Stimulated activated CD4-positive, alpha-beta T cell treated with anti-CD3 and anti-CD28 coated beads, Interleukin-4, amount 100 ng/mL, for 1 hour (primary cell): ENCODE measurements at places on chromosomes 2 and 18.
A peak's percentile ranks its signal among the peaks of the same experiment; 100 is the strongest.

GRCh38 chr18:44901283-44901682 is 220.6 kb downstream of the SETBP1 start:
- DNase-seq = no peak

GRCh38 chr2:134919341-134920210 is 954 bp downstream of the CCNT2 start:
- peak; percentile 60 for DNase-seq

DNA sequence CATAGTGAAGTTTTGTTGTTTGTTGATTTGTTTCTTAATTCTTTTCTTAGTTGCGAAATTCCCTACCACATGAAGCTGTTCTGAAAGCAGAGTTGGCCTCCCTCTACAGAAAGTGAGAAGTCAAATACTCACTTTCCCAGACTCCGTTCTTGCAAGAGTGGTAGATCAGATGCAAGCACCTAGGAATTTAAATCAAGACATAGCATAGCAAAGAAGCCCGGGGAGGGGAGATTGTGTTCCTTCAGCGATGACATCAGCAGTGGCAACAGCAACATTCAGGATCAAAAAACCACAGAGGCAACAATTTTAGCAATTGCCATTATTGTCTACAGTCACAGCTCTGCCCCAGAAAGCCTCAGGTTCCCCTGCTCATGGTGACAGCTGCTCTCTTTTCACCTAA is 580.0 kb downstream of the RNF144A start:
- DNase-seq = no peak

DNA sequence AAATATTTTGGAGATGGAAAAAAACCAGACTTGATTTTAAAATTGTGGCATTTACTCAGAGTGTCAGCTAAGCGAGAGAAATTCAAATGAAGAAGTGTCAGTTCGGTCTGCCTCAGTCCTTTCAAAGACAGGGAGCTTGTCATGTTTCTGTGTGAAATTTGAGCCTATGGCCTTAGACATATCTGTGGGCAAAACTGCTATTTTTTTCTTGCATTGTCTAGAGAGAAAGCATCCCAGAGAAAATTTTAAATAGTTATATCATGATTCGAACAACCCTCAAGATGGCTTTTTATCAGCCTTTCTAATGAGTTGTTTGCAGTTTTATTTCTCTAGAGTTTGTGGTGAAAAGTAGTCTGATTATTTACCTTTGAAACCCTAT is 50.2 kb upstream of the KCNE4 start:
- no peak for DNase-seq

- DNase-seq = no peak
Measured at GRCh38 chr2:127231130-127231865, 11.2 kb upstream of the CYP27C1 start.

DNA sequence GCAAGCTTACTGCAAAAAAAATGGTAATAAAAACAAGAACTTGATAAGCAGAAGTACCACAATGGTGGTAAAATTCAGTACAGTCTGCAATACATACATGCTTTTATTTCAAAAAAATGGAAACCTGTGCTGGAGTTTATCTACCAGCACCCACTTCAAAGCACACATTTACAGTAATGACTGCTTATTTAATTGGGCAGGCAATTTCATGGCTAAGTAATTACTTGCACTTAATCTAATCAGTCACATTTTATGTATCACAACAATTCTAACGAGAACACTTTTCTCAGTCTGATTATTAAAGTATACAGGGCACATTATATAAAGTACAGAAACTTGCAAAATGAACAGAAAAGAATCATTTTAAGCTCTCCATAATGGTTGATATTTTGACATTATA is 5.2 kb downstream of the APCDD1 start:
- DNase-seq = no peak

- no peak for DNase-seq
Measured at GRCh38 chr2:235049719-235050118, 97.9 kb downstream of the SH3BP4 start.

GRCh38 chr2:124424074-124424473 is 399.0 kb downstream of the CNTNAP5 start:
- DNase-seq = no peak

DNA sequence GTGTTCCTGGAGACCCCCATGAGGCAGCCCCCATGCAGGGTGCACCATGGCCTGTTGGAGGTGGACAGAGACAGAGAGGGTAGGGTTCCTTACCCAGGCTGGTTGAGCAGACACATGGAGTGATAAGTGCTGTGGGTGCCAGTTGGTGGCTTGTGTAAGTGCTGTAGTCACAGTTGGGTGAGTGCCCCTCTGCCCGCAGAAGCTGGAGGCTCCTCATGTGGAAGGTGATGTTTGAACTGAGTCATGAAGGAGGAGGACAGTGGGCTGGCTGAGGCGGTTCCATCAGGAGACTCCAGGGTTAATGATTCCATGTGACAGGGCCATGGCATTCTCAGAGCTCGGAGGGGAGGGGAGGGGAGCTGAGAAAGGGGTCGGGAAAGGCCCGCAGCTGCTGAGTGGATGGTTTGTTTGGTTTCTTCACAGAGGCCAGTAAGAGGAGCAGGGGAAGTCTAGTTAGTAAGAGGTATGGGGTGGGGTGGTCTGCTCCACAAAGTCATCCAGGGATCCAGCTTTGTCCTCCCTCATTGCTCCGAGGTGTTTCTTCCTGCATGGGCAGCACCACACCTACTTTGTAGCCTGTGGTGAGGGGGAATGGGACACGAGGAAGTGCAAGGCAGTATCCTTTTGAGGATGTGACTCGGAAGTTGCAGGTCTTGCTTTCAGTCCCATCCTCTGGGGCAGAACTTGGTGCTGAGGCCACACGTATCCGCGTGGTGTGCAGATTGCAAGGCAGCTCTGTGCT is 13.6 kb downstream of the IMPA2 start:
- no peak for DNase-seq

- DNase-seq = no peak
Measured at GRCh38 chr2:74555610-74556103, 1.1 kb downstream of the DOK1 start.

DNA sequence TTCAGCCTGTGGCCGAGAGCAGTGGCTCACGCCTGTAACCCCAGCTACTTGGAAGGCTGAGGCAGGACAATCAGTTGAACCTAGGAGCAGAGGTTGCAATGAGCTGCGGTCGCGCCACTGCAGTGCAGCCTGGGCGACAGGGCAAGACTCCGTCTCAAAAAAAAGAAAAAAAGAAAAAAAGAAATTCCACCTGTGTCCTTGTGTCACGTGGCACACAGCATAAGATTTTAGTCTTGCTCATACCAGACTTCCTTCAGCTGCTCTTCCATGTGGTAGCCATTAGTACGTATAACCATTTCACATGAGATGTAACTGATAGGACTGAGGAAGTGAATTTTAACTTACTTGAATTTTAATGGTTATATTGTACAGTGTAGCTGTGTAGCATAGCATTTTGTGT is 4.0 kb downstream of the NOP58 start:
- no peak for DNase-seq

DNA sequence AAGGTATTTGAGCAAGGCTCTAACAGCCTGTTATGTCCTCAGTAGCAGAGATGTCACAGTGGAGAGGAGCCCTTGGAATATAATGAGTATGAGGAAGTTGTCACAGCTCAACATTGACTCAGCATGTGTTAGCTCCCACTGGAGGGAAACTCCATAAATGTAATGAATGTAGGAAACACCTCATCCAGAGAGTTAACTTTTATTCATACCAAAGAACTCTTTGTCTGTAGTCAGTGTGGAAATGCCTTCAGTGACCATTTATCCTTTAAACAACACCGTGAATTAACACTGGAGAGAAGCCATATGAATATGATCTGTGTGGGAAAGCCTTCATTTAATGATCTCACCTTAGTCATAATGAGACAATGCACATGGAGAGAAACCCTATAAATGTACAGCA is 59.7 kb downstream of the CYP1B1 start:
- no peak for DNase-seq

DNA sequence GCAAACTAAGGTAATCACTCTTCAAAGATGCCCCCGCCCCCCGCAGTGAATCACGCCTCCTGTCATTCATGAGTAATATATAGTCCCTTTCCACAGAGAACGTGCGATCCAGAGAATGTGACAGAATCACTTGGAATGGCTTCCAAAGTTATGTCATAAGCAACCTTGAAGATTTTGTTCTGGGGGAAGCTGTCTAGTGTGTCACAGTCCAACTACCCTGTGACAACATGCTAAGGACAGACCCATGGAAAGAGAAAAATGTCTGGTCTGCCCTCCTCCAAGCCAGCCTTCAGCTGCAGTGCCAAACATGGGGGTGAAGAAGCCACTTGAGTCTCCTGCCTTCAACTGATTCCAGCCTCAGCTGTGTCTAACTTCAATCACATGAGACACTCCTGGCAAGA is 259.1 kb downstream of the SS18 start:
- no peak for DNase-seq

DNA sequence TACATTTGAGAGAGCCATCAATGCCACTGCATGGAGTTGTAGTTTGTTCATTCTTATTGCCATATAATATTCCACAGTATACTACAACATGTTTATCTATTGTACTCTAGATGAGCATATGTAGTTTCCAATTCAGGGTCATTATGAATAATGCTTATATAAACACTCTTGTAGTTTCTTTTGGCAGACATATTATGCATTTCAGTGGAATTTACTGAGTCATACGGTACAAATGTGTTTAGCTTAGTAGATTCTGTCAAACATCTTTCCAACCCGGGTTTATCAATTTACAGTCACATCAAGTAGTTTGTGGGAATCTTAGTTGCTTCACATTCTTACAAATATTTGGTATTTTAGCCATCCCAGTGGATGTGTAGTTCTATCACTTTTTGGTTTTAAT is 161.1 kb downstream of the KCNH7 start:
- no peak for DNase-seq

DNA sequence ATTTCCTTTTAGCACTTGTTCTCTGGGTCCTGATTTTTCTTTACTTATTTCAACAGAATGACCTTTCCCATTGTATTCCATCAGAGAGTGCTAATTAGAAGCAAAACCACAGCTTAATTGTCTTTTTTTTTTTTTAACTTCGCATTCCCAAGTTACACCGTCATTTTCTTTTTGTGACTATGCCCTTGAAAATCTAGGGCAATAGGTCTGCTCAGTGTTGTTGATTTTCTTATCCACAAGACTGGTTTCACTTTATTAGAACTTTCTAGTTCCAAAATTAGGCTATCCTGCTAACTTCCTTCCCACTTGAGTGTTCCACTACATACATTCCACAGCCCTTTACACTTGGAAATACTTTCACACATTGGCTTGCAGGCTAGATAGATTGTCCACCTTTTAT is 18.7 kb upstream of the ADAM17 start:
- no peak for DNase-seq

DNA sequence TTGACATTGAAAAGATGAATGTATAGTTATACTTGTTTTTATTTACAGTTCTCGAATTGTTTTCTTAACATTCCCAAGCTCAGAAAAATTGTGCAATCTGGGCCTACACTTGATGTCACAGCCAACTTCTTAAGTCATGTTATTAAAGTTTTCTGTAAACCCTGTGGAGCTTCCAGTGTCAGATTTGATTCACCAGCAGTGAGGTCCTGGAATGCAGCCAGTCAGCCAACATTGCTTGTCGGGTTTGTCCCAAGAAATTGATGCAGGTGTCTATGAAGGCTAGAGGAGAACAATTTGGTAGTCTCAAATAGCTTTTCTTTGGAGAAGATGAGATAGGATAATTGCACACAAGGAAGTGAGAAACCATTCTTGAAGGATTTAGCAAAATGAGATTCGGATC is 732.2 kb downstream of the DPP10 start:
- DNase-seq = no peak

DNA sequence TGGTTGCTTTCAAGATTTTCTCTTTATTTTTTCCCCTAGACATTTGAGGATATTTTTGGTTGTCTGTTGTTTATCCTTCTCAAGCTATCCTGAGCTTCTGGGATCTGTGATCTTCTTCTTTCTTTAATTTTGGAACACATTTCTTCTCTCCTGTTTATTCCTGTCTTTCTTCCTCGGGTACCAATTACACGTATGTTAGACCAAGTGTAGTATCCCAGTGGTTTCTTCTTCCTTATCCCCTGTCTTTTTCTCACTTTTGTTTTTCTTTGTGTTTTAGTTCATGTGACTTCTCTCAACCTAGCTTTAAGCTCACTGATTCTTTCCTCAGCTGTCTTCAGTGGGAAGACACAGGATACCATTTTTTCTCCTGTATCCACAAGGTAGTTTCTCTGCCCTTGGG is 120.0 kb downstream of the GALR1 start:
- DNase-seq = no peak

GRCh38 chr2:68434981-68435380 is 32.1 kb downstream of the FBXO48 start:
- DNase-seq = no peak

DNA sequence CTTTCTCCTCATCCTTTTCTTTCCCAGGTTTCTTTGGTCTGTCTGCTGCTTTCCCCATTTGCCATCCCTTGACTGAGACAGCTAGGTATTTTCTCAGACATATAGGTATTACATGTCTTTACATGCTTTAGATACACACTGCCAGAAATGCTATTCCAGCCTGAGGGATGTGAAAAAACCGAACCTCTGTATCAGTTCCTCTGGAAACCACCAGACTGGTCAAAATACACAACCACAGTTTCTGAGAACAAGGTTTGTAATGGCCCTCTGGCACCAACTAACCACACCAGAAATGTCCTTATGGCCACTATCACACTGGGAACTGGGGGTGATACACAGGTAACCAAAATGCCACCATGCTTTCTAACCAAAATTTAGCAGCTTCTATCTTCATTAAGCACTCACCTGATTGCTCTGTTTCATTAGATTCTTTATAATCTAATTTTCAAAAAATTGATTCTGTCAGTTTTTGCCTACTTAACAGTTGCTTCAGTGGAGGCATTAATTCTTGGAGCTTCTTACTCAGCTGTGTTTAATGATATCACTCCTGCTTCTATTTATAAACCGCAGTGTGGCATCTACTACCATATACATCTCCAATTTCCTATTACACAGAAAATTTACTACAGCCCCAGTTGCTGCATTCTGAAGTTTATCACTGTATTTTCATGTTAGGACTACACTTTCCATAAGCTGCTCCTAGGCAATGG is 243.5 kb downstream of the WDPCP start:
- no peak for DNase-seq

- peak; percentile 7 for DNase-seq
Measured at GRCh38 chr2:45889053-45889452, 237.6 kb downstream of the PRKCE start.

- DNase-seq = no peak
Measured at GRCh38 chr18:71831039-71831438, 713.1 kb downstream of the CBLN2 start.

DNA sequence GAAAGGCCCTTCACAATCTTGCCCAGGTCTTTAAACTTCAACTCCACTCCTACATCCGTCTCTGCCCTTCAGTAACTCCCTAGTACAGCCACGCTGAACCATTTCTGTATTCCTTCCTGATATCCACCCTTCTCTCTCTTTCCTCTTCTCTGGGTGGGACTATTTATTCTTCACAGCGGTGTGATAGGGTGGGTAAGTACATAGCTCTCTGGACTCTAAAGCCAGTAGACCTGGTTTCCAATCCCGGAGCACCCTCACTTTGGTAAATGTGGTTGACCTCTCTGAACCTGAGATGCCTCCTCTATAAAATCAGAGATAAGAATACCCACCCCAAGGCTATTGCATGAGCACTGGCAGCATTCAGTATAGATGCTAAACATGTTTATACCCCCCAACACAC is 86.7 kb downstream of the ATL2 start:
- DNase-seq = no peak
